ENCODE measurements at places on chromosomes 4 and X.
A peak's percentile ranks its signal among the peaks of the same experiment; 100 is the strongest.

DNA sequence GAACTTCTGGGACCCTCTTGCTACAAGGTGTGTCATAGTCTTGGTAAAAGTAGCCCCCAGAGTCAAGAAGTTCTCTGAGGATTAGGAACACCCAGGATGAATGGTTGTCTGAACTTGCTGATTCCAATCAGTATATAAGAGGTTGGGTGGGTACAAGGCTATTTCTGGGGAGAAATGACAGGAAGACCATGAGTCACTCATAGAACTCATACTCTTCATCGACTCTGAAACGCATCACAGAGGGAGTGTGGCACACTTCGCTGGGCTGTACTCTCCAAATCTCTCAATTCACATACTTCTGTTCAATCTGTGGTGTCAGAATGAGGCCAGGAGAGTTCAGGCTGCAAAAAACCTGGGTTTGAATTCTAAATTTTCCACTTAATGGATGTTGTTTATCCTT, 193.2 kb upstream of the LEF1 start:
- no peak for DNase-seq

GRCh38 chr4:931194-931959, 739 bp downstream of the GAK start:
- DNase-seq, result peak; percentile 41

GRCh38 chrX:100615005-100615404, 21.6 kb downstream of the TSPAN6 start:
- peak; percentile 70 for DNase-seq

GRCh38 chr4:133621628-133622027, 472.5 kb downstream of the PCDH10 start:
- DNase-seq, result no peak

DNA sequence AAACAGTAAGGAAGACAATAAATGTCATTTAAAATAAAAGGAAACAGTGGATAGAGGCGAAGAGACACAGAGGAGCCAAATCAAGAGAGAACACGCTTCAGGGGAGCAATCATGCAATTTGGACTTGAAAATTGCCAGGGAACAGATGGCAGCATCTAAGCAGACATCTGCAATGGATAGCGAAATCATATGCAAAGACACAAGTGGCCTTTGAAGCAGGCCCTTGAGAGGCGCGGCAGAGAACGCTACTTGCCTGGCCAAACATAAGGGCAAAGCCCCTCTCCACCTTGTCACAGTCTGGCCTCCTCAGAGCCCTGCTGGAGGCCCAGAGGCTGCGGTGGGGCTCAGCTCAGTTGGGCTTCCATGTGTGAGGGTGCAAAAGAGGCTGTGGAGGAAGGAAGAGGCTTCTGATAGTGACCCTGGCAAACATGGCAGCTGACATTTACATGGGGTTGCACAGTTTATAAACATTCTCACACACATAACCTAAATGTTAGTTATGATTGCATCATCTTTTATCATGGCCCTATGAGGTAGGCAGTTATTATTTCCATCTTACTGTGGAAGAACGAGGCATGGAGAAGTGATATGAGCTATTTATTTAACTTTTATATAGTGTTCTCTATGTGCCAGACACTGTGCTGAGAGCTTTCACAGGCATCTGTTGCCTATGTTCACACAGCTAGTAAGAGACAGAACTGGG, 18.3 kb downstream of the ADGRG4 start:
- no peak for DNase-seq

DNA sequence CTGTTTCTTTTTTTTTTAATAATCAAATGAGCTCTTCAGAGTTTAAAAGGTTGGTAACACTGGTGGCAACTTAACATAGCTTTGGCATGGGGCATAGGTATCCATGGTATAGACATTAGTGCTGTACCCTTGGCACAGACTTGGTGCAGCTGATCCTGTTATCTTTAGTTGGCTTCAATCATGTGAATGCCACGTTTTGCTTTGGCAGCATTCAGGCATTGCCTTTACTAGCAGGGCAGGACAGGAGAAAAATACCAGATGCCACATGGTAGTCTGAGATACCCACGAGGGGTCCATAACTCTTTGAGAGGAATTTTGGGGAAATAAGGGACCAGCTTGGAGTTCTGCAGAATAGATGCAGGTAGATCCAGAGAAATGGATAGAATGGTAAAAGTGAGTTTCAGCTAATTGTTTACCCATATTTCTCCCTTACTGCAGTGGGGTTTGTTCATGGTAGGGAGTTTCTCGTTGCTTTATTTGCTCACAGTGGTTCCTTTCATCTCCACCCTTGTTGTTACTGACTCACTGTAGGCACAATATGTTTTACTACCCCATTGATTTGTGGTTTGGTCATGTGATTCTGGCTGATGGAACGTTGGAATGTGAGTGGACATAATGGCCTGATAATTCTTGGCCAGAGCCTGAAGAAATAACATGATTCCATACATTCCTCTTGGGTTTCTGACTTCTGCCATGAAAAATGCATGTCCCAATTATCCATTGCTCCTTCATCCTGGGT, 342.7 kb downstream of the GLUD2 start:
- DNase-seq, result peak; percentile 5

- no peak for DNase-seq
These were observed 114.8 kb downstream of the HMX1 start for GRCh38 chr4:8756816-8757215.

DNA sequence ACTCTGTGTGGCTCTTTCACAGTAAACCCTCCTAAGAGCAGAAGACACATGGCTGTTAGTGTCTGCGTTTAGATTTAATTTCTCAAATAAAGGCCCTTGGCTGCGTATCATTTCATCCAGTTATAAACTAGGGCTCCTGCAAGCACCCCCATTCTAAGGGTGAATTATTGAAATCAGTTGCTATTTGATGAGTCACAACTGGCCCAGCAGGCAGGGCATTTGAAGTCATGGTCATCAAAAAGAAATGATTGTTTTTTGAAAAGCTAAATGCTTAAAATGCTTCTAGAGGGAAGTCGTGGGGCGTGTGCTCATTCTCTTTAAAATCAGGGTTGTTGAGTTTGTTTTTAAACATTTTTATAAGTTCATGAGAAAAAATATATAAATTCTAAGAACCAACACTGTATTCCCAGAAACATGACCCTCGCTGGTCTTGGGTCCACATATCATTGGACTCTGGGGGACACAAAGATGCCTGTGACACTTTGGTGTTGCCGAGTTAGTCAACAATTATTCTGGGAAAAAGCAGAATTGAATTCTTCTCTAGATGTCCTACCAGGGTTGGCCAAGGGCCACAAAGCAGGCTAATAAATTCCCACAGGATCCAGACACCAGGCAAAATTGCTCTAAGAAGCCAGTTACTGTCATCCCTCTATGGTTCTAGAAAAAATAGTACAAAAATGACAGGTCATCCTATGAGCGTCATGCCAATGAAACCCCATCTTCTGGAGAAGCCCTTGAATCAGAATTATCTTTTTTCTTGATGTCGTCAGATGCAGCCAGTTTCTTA, 99.5 kb upstream of the MYOZ2 start:
- no peak for DNase-seq

DNA sequence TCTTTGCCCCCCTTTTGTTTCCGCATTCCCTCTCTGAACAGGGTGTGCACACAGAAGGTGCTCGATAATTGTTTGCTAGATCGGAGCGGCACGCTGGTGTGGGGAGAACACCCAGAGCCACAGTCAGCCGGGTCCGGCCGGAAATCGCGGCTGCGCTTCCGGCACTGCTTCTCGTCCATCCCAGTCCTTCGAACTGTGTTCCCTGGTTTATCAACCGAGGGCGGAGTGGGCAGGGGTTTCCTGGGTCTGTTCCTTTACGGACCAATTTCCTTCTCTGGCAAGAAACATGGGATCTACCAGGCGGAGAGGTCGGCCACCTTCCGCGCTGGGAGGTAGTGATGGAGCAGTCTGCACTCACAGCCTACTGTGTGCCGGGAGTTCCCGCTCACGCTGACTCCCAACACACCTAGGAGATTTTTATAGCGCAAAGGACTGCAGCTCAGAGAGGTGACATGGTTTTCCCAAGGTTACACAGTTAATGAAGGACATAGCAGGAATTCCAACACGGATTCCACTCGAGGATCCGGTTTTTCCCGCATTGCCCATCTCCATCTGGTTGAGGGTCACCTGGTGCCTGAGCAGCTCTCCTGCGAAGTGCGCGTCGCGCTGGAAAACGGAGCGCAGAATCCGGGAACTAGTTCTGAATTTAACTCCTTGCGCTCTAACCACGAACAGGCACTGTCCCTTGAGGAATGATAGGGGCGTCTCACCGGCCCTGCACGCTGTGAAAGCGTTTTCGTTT, 6.8 kb downstream of the MSX1 start:
- DNase-seq, result no peak

DNA sequence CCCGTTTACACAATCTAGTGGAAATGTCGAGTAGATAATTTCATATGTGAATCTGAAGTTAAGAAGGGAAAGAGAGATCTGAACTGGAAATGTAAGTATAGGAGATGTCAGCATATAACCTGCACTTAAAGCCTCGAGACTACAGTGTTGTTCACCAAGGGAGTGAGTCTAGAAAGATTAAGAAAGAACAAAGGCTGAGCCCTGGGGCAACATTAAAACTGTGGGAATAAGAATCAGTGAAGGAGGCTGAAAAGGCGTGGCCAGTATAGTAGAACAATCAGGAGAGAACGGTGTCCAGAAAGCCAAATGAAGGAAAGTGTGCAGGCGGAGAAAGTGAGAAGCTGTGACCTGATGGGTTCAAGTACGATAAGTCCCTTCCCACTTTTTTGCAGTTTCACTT, 118.8 kb upstream of the TENM3 start:
- DNase-seq, result no peak

DNA sequence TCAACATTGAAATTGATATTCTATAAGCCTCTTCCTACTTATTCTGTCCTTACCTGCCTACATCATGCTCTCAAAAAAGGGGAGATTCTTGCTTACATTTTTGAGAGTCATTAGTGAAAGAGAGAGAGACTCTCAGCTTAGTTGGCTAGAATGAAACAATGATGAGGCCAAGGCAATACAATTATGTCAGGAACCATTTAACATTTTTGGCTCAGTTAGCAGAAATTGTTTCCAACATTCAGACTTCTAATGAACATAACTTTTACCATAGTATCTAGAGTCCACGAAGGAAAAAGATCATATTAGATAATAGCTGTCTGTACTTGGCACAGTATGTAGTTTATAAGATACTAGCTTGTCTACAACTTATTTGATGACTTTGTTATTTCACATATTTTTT, 263.7 kb upstream of the ARX start:
- DNase-seq, result no peak

DNA sequence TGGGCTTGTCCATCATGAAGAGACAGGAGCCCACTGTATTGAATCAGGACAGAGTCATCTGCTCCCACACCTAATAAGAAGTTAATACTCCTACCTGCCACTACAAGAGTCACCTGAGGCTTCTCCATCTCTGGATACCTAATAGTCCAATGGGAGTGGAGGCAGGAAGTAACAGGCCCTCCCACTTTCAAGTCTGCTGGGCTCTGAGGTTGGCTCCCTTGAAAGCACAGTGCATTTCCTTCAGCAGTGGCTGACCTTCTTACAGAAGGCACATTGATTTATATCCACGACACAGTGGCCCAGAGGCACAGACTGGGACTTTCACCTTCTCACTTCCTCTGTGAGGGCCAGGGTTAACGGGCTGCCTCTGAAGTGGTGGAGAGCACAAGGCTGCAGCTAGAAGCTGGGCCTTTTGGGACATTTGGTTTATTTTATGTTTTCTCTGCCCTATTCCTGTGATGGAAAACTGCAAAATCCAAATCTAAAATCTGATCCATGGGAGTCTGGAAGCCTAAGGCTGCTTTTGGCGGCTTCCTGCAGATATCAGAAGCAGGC, 38.1 kb downstream of the FRG2 start:
- no peak for DNase-seq

DNA sequence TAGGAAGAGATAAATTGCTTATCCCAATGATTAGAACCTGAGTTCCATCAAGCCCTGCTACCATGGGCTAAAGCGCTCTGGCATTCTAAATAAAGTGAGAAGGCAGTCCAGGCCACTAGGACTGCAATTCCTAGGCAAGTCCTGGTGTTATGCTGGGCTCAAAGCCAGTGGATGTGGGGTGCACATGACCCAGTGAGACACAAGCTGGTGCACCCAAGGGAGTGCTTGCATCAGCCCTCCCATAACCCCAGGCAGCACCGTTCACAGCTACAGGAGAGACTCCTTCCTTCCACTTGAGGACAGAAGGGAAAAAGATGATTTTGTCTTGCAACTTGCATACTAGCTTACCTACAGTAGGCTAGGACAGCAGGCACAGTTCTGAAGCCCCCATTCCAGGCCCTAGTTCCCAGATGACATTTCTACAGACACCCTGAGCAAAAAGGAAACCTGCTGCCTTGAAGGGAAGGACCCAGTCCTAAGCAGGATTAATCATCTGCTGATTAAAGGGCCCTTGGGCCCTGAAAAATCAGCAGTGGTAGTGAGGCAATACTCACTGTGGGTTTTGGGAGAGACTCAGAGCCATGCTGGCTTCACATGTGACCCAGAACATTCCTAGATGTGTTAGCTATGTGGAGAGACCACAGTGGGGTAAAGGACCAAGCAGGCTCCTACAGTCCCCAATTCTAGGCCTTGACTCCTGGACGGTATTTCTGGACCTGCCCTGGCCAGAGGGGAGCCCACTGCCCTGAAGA, 77.8 kb downstream of the KLHL13 start:
- DNase-seq, result no peak

DNA sequence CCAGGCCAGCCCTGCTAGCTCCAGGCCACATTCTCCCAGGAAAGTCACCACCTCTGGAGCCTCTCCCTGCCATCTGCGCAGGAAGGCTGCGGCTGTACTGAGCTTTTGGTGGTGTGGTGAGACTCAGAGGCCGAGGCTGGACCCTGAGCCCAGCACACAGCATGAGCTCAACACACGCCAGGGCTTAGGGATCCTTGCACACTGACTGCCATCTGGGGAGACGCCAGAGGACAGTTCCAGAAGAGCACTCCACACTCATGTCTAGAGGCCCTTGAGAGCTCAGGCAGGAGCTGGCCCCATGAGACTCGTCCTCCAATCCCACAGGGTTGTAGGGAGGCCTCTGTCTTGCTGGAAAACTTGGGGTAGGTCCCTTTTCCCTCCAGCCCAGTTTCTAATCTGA, 40.6 kb downstream of the ABLIM2 start:
- no peak for DNase-seq

DNA sequence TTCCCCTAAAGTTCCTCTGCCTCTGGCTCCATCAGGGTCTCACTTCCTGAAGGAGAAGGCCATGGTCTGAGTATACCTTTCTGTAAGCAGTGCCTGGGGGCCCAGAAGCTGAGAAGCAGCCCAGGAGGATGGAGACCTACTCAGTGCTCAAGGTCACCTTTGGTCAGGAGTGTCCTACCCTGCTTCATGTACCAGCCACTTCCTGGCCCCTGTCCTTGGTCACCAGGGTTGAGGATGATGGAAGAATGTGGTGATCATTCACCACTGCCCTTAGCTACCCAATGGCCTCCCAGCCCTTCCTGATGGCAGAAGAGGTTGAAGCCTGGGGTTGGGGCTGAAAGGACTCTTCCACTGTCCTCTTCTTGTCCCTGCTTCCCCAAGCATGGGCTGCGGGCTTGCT, 9.0 kb upstream of the MFAP3L start:
- DNase-seq, result no peak

DNA sequence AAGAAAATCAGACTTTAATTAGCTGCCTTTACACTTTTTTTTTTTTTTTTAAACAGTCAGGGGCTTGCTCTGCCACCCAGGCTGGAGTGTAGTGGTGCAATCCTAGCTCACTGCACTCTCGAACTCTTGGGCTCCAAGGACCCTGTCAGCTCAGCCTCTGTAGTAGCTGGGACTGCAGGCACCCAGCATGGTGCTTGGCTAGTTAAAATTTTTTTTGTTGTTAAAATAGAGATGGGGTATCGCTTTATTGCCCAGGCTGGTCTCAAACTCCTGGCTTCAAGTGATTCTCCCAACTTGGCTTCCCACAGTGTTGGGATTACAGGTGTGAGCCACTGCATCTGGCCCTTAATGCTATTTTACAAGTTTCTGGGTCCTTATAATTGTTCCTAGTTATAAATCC, 359.1 kb downstream of the SPRY1 start:
- DNase-seq, result no peak

Measured in fibroblast of the aortic adventitia (primary cell).